Activated naive CD4-positive, alpha-beta T cell (primary cell): ENCODE measurements at places on chromosomes 3 and 15.

- no peak for DNase-seq
Measured at GRCh38 chr3:73432023-73432705, 192.6 kb downstream of the PDZRN3 start.

DNA sequence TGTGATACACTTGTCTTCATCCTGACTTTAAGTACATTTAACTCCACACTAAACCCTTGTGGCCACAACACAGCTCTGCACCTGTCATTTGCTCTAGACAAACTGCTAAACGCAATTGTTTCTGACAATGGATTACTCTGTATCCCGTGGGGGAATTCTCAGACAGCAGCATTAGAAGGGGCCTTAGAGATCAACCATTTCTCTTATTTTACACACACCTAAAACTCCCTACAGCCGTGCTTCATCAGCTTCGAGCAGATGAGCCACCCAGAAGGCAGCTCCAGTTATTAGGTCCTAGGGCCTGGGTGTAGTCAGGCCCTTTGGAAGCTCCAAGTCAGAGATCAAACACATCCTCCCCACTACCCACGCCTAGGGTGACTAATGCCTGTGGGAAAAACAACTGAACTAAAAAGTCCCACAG is 1.3 kb upstream of the IL12A start:
- no peak for DNase-seq

- no peak for DNase-seq
Measured at GRCh38 chr3:169179722-169180121, 483.8 kb downstream of the MECOM start.

GRCh38 chr15:31446546-31446945 is 119.9 kb downstream of the KLF13 start:
- no peak for DNase-seq

DNA sequence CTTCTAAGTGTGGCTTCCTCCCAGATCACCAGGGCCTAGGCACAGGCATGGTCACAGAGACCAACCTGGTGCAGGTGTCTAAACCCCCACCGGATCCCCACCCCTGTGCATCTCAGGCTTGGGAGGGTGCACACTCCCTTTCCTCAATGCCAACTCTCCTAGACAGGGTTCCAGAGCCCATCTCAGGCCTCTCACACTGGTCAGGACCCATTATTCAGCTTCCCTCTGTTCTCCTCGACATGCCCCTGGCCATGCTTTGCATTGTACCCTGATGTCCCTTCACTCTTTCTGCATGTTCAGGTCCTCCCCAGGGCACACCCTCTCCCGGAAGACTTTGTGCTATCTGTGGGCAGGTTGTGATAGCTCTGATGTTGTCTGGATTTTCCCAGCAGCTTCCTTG is 23.5 kb downstream of the FGD5 start:
- no peak for DNase-seq

DNA sequence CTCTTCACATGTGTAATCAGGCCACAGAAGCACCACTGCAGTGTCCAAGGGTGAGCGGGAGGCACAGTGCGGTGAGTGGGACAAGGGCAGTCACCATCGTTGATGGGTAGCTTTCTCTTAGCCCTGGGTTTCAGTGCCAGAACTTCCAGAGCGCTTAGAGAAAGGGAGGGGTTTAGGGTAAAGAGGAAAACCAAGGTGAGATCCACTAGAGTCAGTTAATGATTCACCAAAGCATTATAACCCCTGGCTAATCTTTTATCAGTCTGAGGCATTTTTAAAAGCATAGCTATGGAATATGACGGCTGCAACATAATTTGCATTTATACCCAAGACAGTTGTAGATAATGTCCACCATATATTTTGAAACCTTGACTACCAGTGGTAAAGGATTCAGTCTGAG is 94.8 kb downstream of the SHQ1 start:
- DNase-seq, result no peak

GRCh38 chr3:121757812-121758545 is 8.4 kb upstream of the GOLGB1 start:
- no peak for DNase-seq

DNA sequence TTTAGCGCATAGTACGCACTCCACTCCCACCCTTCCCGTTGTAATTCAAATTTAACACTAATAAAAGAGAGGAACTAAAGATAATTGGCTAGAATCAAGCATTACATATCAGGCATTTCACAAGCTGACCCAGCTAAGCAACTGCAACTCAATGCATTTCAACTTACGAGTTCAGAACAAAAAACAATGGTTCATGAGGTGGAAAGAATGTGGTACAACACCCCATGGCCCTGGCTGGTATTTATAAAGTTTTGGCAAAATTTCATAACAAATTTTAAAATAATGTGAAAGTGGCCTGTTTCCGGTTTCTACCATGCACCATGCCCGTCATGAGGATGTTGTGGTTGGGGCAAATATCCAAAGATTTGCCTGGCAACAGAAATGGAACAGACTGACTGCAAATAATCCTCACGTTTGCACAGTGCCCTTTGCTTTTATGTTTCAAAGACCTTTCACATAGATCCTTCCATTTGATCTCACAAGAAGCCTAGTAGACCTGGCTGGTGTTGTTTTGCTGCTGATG is 455.3 kb upstream of the NR2F2 start:
- DNase-seq, result no peak

DNA sequence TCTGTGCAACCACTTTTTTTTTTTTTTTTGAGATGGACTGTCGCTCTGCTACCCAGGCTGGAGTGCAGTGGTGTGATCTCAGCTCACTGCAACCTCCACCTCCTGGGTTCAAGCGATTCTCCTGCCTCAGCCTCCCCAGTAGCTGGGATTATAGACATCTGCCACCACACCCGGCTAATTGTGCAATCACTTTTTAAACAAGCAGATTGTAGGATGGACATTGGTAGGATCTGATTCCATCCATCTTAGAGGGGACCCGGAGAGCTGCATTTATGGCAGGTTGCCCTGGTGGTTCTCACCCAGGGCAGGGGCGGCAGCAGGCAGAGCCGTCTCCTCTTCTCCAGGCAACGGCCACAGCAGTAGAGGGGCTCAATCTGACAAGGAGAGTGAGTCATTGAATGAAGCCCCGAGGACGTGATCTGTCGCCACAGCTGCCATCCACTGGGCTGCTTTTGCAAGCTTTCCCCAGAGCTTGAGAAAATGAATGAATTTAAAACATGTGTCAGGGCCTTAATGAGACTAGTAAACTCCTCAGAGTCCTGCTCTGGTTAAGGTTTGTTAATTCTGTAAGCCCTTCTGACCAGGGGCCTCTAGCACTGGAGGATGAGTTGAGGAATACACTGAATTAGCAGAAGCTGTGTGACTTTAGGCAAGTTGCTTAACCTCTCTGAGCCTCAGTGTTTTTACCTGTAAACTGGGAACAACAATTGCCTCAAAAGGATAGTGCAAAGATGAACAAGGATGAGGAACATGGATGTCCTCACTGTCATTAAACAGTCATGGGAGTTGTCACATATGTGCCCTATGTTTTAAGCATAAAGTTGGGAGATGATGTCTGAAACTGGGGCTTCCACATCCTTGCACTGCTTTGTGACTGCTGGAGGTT is 129.1 kb downstream of the ASB7 start:
- no peak for DNase-seq

- DNase-seq, result no peak
Measured at GRCh38 chr15:71225851-71226250, 110.6 kb downstream of the THSD4 start.

DNA sequence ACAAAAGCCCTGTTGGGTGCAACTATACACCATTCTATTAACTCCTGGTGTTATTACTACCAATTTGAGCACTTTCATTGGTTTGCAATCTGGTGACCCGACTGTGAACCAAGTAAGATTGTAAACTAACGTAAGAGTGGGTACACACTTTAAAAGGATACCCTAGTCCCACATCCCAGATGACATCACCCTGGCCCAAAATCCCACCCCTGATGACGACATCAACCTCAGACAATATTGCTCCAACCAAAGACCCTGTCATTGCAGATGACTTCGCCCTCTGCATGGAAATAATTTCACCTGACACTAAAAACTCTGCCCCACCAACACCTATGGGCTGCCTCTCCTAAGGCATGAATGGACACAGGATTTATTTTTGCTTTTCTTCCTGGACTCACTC is 25.6 kb upstream of the MKRN3 start:
- DNase-seq, result no peak
